ENCODE measurements at places on chromosomes 4 and X.

DNA sequence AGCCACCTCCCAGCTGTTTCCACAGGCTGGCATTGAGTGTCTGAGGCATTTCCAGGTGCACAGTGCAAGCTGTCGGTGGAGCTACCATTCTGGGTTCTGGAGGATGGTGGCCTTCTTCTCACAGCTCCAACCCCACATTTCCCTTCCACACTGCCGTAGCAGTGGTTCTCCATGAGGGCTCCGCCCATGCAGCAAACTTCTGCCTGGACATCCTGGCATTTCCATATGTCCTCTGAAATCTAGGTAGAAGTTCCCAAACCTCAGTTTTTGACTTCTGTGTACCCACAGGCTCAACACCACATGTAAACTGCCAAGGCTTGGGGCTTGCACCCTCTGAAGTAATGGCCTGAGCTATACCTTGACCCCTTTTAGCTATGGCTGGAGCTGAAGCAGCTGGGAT, 10.3 kb upstream of the FRMPD4 start:
- DNase-seq = no peak

DNA sequence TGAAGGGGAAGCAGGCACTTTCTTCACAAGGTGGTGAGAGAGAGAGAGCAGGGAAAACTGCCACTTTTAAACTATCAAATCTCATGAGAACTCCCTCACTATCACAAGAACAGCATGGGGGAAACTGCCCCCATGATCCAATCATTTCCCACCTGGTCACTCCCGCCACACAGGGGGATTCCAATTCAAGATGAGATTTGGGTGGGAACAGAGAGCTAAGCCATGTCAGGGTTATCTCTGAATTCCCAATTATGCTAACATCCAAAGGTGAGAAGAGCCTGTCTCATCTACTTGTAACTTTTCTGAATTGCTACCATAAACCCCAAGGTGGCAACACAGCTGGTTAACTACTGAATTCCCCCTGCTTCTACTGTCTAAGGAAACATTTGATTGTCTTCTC, 758.5 kb downstream of the ADGRL3 start:
- no peak for DNase-seq

- DNase-seq = no peak
These were observed at the start of gene PROM1 for GRCh38 chr4:16083241-16084191. PROM1 (minus strand) TSS chr4:16084023; CDS start chr4:16075906, 8,117 bp downstream.

GRCh38 chr4:152100379-152101201, 339.8 kb upstream of the GATB start:
- DNase-seq = peak; percentile 74

DNA sequence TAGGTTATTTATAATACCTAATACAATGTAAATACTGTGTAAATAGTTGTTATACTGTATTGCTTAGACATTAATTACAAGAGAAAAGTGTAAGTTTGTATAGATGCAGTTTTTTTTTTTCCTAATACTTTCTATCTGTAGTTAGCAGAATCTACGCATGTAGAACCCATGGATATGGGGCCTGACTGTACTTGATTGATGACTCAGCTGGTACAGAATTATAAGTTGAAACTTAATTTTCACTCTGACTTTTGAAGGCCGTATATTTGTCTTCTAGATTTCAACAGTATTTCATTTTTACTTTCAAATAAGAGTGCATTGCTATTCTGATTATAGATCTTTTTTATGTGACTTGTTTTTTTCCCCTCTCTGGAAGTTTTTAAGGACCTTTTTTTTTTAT, 30.8 kb upstream of the NDUFC1 start:
- no peak for DNase-seq

DNA sequence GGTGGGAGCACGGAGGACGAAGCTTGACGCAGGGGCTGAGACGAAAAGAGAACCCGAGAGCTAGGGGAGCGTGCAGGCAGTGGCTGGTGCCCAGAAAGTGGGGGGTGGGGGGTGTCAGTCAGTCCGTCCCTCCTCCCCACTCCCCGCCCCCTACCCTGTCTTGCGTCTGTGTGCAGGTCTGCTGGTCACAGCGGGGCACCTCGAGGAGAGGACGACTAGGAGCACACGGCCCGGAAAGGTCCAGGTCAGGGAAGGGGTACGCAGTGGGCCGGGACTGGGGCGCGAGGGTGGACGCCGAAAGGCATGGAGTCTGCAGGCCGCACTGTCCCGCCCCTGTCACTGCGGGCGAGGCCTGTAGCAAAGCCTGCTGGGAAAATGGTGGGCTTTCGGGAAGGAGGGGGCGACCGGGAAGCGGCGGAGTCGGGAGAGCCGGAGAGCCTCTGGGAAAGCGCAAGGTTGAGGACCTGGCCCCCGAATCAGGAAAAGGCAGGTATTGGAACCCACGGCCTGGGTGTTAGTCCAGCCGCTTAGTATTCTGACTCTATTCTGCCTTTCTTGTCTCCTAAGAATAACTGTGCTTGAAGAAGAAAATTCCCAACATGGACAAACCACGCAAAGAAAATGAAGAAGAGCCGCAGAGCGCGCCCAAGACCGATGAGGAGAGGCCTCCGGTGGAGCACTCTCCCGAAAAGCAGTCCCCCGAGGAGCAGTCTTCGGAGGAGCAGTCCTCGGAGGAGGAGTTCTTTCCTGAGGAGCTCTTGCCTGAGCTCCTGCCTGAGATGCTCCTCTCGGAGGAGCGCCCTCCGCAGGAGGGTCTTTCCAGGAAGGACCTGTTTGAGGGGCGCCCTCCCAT, 769 bp downstream of the TCEAL1 start:
- DNase-seq = peak; percentile 31

DNA sequence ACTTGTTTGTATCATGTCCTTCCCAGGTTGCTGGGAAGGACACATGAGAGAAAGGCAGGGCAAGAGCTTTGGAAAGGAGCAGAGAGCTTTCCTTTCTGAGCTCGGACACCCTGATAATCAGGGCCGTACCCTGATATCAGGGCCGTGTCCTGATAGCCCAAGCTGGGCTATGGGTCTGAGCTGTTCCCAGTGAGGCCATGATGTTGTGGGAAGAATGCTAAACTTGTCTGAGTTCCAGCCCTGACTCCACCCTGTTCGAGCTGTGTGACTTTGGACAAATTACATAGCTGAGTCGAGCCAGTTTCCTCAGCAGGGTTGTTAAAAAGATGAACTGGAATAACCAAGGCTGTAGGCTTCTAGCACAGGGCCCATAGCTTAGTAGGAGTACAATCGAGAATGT, 3.3 kb upstream of the CXCR3 start:
- no peak for DNase-seq

DNA sequence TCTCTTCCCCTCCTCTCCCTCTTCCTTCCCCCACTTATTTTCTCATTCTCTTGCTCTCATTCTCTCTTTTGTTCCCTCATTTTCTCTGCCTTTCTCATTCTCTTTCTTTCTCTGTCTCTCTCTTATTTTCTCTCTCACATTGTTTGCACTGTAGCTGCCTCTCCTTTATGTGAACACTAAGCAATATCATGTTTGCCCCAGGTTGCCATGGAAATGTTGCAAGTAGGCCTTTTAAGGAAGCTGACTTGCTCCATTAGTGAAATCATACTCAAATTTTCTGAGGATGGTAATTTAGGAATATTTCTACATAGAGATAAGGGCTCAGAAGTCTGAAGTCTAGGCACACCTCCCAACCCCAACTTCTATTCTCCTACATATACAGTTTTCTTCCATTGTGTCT, 130.1 kb downstream of the EDA start:
- DNase-seq = no peak

- DNase-seq = no peak
These were observed 18.0 kb downstream of the PRSS48 start for GRCh38 chr4:151294833-151295496.

DNA sequence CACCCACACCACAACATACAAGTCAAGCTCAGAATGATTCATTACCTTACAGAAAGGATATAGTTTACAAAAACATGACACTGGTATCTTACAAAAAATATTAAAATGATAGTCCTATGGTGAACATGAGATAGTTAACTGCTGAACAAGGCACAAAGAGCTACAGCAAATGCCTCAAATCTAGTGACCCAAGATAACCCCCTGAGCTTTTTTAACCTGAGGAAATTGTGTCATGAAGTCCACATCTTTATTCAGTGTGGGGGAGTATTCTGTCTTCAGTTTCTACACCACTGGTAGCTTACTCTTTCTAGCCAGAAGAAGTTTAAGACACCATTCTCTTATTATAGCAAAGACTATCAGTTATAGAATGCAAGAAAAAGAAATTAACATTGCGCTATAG, 218.7 kb downstream of the MAPK10 start:
- DNase-seq = no peak

- DNase-seq = no peak
These were observed 44.5 kb downstream of the SORCS2 start for GRCh38 chr4:7236847-7237246.

GRCh38 chr4:184268584-184269160, 51.0 kb upstream of the ENPP6 start:
- DNase-seq = no peak

DNA sequence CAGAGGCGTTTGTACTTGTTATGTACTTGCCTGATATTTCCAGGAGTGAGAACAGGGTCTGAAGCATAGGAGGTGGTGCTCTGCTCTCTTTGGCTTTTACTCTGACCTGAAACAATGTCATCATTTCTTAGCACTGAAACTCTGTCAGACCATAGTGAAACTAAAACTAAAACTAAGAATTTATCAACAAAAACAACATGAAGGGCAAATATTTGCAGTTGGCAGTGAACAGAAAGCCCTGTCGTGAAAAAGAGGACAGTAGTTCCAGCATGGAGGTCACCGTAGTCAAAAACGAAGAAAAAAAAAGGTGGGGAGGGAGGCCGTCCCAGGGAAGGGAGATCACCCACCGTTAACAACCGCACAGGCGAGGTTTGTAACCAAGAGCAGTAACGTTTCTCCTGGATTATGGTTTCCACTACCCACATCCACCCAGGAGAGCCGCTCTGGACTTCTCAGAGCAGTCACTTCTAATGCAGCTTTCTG, 97.5 kb downstream of the ANK2 start:
- no peak for DNase-seq

DNA sequence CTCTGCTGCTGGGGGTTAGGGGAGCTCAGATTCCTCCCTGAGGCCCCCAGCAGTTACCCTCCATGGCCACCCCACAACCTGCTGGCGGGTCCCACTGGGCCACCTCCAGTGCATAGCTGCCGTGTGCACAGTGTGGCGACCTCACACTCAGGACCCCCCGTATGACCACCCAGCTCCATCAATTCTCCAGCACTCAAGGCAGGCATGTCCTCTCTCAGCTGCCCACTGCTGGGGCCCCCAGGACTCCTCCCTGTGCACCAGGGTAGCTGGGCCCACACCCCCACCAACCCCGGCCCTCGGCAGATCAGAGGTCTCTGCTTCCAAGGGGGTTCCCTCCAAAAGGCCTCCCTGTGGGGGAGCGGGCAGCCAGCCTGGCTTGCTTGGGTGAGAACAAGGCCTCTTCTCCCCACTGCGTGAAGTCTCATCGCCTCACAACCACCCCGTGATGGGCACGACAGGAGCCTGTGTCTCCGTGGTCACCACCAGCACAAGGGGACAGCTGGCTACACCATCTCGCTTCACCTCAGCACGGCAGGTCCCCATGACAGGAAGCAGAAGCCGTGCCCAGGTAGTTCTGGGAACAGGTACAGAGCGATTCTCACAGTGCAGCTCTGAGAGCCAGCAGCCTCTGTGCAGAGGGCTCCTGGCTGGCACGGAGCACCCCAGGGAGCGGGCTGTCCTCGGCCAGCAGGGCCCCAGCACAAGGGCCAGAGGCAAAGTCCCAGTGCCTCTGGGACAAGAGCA, 4.6 kb upstream of the HAUS3 start:
- DNase-seq = no peak

DNA sequence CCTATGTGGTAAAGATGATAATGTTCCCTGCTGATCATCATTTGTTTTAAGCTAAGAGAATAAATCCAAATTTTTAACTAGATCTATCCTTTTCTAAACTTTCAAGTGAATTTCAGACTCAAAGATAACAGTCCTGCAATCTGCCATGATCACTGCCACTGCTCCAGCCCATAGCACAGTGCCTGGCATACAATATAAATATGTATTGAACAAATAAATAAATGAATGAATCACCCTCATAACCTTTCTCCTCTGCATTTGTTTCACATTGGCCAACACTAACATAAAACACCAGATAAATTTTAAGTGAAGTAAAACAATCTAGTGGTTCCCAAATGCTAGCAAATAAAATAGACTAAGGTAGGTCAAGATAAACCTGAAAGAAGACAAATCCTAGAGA, 439.0 kb downstream of the GPM6A start:
- no peak for DNase-seq

DNA sequence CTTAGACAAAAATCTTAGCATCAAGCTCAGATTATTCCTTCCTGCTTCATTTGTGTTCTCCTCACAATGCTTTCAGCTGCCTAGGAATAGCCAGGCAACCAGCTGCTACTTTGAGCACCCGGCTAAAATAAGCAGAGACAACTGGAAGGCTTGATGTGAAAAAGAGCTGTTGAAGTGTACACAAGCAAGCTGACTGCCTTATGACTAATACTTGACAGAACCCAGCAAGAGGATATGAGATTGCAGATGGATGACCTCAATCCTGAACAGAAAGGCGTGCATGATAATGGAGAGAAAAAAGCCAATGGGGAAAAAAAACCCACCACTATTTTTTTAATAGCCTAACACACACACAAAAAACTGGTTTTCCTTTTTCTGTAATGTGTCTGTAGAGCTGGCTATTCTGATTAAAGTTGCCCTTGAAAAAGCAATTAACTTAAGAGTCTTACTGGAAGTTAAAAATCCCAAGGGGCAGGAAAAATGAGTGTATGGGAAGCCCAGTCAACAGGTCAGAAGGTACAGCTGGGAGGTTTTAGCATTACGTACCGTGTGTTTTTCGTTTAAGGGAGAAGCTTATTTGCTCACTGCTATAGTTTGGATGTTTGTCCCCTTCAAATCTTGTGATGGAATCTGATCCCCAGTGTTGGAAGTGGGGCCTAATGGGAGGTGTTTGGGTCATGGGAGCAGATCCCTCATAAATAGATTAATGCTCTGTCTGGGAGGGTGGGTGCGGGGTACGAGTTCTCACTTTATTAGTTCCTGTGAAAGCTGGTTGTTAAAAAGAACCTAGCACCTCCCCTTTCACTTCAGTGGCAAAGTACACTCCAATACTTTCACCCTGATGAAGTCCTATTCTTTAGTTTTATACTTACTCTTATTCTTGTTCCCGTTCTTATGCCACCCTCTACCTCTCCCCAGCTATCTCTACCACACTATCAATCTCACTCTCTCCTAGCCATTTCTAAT, 37.1 kb upstream of the HERC6 start:
- DNase-seq = no peak
